ENCODE measurements at places on chromosomes 2 and 18.
A peak's percentile ranks its signal among the peaks of the same experiment; 100 is the strongest.

- peak; percentile 24 for DNase-seq
Measured at GRCh38 chr2:239326831-239327535, 73.8 kb downstream of the HDAC4 start.

DNA sequence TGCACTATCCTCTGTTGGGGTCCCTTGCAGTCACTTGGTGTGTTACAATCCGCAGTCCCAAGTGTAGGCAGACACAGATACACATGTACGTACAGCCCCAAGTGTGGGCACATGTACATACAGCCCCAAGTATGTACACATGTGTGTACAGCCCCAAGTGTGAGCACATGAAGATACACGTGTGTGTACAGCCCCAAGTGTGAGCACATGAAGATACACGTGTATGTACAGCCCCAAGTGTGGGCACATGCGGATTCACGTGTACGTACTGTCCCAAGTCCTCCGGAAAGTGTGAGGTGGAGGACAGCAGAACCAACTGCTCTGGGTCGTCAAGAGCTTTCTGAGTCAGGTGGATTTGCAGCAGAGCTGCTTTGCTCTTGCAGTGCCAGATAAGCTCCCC lies 440.0 kb downstream of the ZNF516 start:
- no peak for DNase-seq

DNA sequence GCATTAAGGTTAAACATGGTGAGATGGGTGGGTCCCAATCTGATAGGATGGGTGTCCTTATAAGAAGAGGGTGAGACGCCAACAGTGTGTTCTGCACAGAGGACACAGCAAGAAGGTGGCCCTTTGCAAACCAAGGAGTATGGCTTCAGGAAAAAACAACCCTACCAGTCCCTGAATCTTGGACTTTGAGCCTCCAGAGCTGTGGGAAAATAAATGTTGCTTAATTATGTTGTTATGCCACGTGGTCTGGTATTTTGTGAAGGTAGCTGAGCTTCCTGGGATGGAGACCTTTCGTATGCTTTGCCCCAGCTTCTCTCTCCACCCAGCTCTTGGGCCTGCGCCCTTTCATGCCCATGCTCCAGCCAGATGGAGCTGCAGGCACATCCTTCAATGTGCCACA lies 114.2 kb upstream of the EPC2 start:
- no peak for DNase-seq

GRCh38 chr2:237535385-237536082 lies 30.8 kb upstream of the PRLH start:
- no peak for DNase-seq

DNA sequence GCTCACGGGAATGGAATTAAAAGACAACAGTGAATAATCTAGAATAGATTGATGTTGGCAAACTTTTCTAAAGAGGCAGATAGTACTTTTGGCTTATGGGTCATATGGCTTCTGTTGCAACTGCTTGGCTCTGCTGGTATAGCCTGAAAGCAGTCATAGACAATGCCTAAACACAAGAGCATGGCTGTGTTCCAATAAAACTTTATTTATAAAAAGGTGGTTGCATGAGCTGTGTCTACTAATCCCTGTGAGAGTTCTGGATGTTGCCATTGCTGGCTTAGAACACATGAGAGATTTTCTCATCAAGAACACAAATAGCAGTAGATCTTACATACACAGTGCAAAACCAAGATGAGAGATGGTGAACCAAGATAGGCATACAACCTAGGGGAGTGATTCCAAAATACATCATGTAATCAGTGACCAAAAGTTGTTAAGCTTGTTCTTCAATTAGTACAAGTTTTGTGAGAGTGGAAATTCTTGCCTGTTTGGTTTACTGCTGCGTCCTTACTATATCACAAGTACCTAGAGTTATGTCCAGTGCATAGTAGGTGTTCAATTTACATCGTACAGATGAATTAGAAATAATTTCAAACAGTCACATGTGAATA lies 380.0 kb downstream of the METTL4 start:
- no peak for DNase-seq

DNA sequence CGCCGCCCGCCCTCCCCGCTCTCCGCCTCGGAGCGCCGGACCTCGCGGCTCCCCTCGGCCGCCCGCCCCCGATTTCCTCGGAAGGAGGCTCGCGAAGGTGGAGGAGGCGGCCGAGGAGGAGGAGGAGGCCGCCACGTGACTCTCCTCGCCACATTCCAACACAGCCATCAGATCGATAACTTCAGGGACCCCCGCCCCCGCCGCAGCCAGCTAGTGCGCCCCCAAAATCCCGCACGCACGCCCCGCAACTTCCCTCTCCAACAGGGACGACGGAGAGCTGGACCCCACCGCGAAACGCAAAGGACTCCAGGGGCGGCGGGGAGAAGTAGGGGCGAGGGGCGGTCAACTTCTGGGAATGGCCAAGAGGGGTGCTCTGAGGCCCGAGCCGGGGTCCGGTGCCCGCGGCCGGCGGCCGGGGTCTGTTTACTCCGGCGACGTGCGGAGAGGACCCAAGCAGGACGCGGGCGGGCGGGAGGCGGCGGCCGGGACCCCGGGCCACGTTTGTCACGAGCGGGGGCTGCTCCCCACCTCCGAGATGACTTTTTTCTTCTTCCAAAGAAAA lies 2.0 kb downstream of the ZNF521 start:
- peak; percentile 34 for DNase-seq

DNA sequence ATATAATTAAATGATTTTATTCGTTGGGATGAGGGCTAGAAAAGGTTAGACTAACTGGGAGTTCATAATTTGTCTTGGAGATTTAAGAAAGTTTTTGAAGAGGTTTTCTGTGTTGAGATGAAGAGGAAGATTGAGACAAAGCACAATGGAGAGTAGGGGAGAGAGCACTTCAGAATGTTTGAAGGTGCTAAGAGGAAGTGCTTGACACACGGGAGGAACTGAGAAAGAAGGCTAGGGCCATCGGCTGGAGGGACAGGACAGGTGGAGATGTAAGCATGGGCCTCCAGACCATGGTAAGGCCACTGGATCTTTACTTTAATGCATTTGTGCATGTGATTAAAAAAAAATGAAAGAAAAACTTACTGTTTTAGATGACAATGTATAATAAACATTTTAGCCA lies 31.5 kb downstream of the GREB1L start:
- no peak for DNase-seq

GRCh38 chr2:25582077-25582830 lies 91.1 kb downstream of the DTNB start:
- no peak for DNase-seq

DNA sequence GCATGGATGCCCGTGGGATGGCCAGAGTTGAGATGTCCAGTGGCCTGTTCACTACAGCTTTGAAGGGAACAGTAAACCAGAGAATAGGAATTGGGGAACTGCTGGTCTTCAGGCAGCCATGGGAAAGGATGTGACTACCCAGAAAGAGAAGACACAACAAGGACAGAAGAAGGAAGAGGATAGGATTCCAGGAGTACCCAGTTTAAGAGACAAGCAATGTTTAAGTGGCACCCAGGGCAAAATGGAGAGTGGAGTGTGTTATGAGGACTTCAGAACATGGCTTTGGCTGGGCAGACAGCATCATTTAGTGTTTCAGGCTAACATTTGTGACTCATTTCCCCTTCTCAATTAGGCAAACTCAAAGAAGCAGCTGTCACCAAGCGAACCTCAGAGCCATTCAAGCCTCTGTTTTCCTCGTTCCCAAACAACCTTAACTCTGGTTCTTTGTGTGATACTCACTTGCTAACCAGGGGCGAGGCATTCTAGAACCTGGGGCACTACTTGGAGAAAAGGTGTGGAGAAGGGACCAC lies 4.0 kb upstream of the FAM124B start:
- DNase-seq: no peak

DNA sequence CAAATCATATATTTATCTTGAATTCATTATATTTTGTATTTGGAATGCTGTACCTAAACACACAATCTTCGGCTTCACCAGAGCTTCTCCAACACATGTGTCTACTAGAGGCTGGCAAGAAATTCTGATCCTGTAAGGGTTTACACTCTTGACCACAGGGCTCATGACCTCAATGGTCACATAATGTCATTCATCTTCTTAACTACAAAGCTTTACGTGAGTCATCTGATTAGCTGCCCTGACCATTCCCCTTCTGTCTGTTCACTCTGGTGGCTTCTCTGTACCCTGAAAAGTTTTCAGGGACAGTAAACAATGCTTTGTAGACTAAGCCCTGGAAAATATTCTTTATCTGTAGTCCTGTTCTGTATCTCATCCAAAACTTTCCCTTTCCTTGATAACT lies 423.9 kb downstream of the CMPK2 start:
- DNase-seq: no peak

DNA sequence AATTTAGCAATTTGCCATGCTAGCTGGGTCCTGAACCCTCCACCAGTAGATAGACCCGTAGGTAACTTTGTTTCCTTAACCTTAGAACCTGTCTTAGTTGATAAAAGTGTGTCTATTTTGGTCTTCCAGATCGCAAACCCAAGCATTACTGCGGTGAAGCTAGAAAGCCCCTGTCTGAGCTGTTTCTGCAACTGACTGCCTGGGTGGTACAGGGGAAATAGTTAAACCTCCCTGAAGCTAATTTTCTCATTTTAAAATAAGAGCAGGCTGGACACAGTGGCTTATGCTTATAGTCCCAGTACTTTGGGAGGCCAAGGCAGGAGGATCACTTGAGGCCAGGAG lies 101.7 kb upstream of the MSH2 start:
- no peak for DNase-seq

DNA sequence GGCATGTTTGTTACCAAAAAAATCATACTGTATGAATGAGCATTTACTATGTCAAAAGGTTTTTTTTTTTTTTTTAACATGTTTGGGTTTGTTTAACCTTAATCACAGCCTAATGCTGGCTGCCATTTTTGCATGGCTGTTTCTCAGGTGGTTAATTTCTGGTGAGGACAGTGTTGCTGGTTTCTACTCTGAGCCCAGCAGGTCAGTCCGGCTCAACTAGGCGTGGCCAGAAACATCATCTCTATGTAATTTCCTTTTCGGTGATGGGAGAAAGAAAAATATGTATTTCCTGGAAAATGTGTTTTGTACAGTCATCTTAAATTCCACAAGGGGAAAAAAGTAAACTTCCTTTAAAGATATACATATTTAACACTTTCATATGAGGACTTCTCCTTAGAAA lies 24.9 kb upstream of the BZW1 start:
- DNase-seq: no peak

DNA sequence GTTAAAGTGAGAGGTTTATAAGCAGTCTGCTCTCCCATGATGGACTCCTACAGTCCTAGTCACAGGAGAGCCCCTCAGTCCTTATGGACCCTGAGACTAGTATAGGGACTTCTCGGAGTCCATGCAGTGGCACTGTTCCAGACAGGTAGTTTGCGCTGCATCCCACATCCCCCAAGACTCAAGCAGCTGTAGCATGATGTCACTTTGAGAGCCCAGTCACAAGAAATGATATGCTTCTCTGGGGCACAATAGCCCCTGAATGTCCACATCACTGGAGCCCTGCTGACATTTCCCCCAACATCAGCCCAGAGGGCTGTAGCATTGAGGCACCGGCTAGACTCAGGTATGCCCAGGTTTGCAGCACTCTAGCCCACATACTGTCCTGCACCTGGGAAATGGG lies 220.1 kb downstream of the OTX1 start:
- DNase-seq: no peak

DNA sequence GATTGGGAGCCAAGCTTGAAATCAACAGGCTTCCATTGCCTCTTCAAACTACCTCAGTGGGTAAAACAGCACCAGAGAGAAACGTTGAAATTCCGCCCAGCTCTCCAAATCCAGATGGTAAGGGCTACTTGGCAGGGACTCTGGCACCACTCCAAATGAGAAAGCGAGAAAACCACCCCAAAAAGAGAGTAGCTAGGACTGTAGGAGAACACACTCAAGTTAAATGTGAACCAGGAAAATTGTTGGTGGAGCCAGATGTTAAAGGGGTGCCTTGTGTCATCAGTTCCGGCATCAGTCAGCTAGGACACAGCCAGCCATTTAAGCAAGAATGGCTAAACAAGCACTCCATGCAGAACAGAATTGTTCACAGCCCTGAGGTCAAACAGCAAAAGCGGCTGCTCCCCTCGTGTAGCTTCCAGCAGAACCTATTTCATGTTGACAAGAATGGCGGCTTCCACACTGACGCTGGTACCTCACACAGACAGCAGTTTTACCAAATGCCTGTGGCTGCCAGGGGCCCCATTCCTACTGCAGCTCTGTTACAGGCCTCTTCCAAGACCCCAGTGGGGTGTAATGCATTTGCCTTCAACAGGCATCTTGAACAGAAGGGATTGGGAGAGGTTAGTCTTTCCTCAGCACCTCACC lies 167.3 kb downstream of the ASXL3 start:
- no peak for DNase-seq

- no peak for DNase-seq
Measured at GRCh38 chr18:41371156-41372045, 583.6 kb upstream of the PIK3C3 start.

- no peak for DNase-seq
Measured at GRCh38 chr2:112784199-112785189, at the start of gene IL1A. IL1A (minus strand) TSS chr2:112784493; CDS start chr2:112783770, 723 bp downstream.

GRCh38 chr2:23383100-23383499 lies 1.9 kb upstream of the KLHL29 start:
- DNase-seq: no peak

DNA sequence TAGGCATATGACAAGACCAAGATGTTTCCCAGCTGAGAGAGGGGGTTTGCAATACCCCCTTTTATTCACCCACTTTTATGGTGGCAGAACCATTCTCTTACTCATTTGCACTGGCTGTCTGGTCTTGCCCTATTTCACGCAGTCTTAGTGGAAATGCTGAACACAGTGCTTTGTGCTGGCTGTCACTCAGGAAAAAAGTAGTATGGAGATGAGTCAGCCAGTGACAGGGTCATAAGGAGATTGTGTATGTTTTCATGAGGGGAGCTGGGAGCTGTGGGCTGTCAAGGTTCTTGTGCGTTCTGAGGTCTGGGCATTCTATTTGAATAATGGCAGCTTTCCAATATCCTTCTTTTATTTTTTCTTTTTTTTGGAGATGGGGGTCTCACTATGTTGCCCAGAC lies 10.9 kb upstream of the CNRIP1 start:
- DNase-seq: no peak

DNA sequence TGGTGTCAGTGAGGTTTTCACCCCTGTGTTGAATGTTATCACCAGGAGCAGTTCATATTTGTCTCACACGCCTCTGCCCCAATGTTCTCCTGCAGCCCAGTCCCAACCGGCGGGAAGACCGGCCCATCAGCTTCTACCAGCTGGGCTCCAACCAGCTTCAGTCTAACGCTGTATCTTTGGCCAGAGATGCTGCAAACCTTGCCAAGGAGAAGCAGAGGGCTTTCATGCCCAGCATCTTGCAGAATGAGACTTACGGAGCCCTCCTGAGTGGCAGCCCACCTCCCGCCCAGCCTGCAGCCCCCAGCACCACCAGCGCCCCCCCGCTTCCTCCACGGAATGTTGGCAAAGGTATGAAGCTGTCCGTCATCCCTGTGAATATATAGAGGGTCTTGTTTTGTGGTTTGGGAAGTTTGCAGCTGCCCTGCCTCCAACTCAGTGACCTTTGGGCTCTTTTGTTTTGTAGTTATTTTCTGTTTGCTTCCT lies 35.1 kb downstream of the ITGB1BP1 start:
- no peak for DNase-seq

GRCh38 chr2:108115868-108116267 lies 123.9 kb upstream of the SULT1C3 start:
- DNase-seq: no peak

Data from uterus (tissue), 4 donors.